ENCODE measurements at places on chromosomes 6 and 20.

GRCh38 chr6:7468382-7469081 lies 72.9 kb upstream of the DSP start:
- no peak for DNase-seq

DNA sequence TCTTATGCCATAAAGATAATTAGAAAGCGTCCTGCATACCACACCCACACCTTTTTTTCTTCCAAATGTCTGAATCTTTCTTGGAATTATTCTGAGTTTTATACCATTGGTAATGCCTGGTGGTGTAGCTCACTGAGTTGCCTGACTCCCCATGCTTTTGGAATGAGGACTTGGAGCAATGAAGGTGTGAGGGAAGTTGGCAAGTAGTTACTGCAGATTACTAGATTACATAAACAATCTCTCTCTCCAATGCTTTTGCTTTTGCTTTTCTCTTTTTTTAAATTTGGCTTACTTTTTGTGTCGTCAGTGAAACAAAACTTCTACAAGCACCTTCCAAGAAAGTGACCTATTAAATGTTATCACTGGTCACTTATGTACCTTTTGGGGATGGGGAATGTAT lies 406.1 kb upstream of the SOX4 start:
- DNase-seq: no peak

DNA sequence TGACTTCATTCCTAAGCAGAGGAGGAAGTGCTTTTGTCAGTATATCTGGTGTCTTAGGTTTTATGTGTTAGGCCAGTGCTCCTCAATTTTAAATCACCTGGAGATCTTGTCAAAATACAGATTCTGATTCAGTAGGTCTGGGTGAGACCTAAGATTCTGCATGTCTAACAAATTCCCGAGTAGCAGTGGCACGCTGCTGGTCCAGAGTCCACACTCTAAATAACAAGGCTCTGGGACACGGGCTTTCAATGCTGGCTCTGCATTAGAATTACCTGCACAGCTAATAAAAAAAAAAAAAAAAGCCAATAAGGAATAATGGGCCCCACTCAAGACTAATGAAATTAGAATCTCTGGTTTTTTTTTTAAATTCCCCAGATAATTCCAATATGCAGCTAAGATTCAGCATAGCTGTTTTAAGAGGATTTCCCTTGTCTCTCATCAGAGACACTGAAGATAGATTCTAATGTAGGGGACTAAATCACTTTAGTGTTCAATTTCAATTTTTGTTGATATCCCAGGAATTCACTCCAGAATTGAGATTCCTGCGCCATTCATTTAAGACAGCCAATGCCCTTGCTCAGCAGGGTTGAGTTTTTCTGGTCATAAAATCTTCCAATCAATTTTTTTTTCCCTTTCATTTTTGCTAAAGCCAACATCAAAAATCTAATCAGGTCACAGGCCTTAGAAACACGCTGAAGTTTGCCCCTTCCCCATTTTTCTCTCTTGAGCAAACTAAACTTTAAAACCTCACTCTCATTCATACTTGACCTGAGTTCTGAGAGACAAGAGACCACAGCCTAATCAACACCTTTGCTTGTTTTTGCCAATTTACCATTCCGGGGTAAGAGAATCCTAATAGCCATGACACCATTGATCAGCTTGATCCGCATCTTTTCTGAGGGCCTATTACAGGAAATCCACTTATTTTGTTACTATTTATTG lies 2.4 kb downstream of the TDP2 start:
- no peak for DNase-seq

DNA sequence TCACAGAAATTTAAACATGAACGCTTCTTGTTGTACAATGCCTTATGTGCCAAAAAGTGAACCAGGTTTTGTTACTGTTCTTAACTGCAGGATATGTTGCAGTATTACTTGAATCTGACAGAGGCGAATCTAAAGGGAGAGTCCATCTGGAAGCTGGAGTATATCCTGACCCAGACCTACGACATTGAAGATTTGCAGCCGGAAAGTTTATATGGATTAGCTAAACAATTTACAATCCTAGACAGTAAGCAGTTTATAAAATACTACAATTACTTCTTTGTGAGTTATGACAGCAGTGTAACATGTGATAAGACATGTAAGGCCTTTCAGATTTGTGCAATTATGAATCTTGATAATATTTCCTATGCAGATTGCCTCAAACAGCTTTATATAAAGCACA lies 19.9 kb downstream of the SMPDL3A start:
- DNase-seq: no peak

GRCh38 chr6:163239572-163240340 lies 174.8 kb upstream of the QKI start:
- no peak for DNase-seq

- no peak for DNase-seq
Measured at GRCh38 chr6:45704056-45704800, 311.4 kb downstream of the CLIC5 start.

GRCh38 chr20:40583636-40584035 lies 105.4 kb downstream of the MAFB start:
- no peak for DNase-seq

DNA sequence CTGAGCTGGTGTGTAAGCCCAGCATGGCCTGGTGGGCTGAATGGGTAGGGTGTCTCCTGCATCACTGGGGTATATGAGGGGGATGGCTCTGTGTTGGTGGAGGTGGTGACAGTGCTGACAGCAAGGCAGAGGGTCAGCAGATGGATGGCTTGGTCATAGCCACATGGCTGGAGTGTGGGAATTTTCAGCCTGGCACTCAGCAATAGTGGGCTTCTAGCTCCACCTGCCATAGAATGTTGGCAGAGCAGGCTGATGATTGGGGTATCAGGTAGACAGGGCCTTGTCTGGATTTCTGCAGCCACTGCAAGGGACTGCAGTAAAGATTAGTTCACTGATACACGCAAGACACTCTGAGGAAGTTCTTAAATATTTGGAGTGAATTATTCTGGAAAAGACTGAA lies 137.5 kb upstream of the BACH2 start:
- DNase-seq: no peak

- no peak for DNase-seq
Measured at GRCh38 chr6:166413491-166413951, 30.8 kb upstream of the MPC1 start.

- no peak for DNase-seq
Measured at GRCh38 chr6:42095776-42096541, 45.6 kb downstream of the TAF8 start.

DNA sequence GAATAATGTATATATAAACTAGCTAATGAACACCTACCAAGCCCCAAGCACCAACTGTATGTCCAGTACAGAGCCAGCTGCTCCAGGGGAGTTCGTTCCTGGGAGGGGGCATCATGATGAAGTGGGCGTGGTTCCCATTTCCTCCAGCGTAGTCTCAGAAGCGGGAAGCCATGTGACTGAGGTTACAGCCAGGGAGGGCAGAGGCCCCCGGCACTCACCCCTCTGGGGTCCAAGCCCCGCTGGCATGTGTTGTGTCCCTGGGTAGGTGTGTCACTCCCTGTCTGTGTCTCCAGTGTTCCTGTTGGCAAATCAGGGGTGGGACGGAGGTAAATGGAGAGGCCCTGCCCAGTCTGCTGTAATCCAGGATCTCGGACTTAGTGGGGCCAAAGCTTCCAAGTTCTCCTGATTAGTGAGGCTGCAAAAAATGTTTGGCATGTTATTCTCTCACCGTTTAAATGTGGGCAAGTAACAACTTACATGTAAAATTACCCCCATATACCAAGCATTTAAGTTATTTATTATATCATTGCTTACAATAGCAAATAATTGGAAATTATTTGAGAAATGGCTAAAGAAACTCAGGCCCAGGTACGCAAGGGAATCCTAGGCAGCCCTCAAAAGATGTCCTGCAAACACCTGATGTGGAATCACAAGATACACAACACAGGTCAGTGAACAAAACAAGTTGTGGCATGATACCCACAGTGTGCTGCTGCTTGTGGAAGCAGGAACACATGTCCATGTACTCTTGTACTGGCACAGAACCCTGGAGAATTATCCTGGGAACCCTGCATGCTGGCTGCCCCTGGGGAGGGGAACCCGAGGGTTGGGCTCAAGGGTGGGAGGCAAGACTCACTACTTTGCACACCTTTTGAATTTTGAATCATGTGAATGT lies 22.2 kb downstream of the FAM110A start:
- DNase-seq: no peak

- DNase-seq: no peak
Measured at GRCh38 chr6:16514249-16514648, 247.0 kb downstream of the ATXN1 start.

DNA sequence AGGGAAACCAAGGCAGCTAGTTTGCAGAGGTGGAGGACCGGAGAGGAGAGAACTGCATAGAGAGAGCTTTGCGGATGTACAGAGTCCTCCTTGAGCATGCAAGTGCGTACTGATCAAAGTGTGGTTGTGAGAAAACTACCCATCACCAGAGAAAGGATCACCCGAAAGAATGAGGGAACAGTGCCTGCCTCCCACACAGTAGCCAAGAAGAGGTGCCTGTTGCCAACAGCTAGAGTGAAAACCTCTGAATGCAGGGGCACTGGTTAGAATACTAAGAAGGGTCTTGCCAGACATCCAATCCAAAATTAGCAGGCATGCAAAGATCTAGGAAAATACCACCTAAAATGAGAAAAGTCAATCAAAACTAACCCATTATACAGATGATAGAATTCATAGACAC lies 166.6 kb upstream of the AKAP12 start:
- no peak for DNase-seq

GRCh38 chr6:45956663-45957062 lies 59.0 kb downstream of the CLIC5 start:
- no peak for DNase-seq

GRCh38 chr20:45157962-45158361 lies 16.7 kb upstream of the PI3 start:
- DNase-seq: no peak

DNA sequence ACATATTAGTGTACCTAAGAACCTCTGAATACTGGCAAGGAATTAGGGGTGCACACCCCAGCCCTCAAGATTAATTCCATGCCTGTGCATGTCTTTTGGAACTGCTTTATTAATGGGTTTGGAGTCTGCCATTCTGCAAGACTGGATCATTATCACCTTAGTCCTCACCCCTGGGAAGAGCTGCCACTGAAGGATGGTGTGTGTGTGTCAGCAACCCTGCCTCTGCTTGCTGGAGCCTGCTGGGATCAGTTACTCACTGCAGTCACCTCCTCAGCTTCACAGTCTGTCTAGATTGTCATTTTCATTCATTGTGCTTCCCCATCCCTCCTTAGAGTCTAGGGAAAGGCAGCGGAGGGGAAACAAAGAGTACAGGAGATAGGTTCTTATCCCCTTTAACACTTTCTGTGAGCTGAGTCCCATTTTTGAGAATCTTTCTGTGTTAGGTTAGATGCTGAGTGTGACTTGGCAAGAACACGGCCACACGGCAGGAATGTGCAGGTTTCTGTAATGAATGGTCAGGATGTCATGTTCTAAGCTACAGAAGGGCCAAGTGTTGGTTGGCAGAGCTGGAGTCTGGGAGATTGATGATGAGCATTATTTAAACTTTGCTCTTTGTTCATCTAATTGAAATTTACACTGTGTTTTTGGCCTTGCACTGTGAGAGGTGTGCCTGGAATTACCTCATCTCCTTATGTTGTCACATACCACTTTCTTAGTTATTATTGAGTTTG lies 21.1 kb downstream of the GHRH start:
- no peak for DNase-seq

- DNase-seq: no peak
Measured at GRCh38 chr6:40999569-40999968, 39.5 kb downstream of the UNC5CL start.

GRCh38 chr20:54172532-54172855 lies 1.3 kb downstream of the CYP24A1 start:
- DNase-seq: no peak

DNA sequence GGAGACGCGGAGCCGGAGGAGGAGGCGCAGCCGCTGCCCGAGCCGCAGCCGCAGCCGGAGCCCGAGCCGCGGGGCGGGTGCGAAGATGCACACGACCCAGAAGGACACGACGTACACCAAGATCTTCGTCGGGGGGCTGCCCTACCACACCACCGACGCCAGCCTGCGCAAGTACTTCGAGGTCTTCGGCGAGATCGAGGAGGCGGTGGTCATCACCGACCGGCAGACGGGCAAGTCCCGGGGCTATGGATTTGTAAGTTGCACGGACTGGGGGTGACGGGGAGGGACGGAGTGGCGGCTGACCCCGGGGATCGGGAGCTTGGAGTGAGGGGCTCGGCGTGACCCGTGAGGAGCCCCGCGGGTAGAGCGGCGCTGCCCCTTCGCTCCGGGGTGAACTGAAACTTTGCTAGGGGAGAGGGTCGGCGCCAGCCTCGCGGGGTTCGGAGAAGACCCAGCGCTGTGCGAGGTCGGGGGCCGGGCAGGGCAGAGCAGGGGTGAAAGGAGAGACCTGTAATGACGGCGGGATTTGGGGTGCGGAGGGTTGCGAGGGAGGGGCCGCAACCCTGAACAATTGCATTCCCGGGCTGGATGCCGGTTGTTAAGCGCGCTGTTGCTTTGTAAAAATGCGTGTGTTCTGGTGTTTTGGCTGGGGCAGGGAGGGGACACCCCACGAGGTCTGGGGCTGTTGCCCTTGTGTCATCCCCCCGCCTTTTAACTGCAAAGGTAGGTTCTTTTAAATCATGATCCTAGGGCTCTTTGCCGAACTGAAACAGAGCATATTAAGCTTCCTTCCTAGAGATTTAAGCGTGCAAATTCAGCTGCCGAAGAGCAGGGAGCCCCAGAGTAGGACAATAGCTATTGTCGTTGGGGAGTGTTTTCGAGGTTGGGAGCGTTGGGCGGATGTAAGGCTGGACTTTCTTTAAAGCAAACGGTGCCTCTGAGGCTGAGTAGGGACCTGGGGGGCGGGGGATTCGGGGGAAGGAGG lies 628 bp downstream of the RBM24 start:
- DNase-seq: no peak

DNA sequence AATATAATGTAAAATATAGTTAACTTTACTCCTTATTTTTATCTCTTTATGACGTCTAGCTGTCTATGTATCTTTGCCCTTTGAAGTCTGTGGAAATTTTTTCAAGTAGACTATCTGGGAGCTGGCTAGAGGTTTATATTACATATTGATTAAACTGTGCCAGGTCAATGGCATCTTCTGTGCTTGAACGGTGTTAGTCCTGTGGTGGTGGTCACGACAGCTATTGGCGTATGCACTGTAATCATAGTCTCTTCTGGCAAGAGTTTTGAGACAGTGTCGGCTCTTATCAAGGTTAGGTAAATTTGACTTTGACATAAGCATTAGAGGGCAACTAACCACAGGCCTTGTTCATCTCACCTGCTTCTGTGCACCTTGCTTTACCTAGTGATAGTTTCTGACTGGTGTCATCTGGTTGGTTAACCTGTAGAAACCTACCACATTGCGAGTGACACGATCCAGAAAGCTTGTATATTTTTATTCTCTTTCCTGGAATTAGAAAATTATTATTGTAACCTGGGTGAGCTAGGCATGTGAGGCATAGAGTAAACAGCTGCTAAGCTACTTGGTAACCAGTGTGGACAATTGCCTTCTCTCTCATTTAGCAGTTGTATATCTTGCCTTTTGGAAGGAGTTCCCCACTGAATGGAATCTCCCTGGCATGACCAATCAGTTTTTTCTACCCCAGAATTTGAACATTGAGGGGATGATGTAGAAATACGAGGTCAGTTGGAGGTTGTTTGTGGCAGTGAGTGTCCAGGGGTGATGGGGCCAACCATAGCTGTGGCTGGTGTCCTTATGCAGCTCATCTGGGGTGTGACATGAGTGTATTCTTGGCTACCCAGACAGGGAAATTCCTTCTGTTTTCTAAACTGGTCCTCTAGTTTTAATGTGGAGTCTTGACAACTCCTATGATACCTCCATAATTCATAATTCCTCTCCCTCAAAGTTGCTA lies 45.9 kb downstream of the SH3BGRL2 start:
- no peak for DNase-seq

GRCh38 chr6:159606786-159607185 lies 86.3 kb downstream of the SOD2 start:
- no peak for DNase-seq
